Caco-2 (cell line): ENCODE measurements at places on chromosomes 2 and 18.

DNA sequence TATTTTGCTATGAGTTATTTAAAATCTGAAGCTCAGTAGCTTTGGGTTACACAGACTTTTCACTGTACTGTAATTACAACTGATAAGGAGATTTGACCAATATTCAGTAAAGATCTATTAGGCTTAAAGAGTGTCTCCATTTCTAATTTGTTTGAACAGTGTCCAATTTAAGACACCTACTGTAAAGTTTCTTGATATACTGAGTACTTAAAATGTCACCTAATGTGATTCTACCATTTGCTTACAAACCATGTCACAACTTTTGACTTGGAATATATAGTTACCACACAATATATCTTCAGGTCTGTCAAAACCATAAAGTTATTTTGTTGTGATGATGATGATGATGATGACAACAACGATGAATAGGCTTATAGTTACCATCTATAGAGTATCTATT, 228.5 kb upstream of the SMAD7 start:
- DNase-seq: no peak

DNA sequence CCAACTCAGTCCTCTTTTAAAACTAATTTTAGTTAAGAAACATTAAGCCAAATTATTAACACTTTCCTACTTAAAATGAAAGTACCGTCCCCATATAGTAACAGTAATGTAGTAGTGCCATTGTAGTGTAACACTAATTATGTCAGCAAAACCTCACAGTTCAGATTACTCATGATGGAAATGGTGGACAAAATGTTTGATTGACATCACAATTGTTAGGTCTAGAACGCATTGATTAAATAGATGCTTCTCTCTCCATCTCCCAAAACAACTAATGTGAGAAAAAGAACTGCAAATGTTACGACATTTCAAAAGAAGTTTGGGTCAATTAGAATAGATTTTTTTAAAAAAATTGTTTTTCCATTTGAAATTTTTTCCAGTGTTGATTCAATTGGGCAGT, 1.2 kb upstream of the ATF2 start:
- no peak for DNase-seq

DNA sequence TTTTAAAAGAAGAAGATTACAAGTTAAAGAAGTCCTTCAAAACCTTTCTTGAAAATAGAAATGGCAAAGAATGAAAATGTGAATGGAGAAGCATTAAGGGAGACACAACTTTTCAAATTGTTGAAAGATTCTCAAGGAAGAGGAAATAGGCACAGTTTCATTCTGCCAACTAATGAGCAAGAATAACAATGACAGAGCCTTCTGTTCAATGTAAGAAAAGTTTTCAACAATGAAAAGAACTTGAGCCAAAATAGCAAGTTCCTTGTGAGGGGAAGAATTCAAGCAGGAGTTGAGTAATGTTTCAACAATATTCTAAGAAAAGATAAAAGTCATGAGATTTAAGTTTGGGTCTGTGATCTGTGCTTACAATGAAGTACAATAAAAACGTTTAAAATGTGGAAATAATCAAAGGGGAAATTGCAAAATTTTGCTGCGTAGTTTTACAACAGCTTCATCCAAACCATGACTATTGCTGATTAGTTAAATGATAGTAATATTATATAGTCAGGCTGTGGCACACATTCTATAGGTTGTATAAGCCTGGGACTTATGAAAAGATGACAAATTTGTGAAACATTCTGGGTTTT, 122.6 kb downstream of the METTL4 start:
- DNase-seq: no peak

GRCh38 chr2:195579776-195580555, 77.1 kb upstream of the SLC39A10 start:
- DNase-seq: no peak

DNA sequence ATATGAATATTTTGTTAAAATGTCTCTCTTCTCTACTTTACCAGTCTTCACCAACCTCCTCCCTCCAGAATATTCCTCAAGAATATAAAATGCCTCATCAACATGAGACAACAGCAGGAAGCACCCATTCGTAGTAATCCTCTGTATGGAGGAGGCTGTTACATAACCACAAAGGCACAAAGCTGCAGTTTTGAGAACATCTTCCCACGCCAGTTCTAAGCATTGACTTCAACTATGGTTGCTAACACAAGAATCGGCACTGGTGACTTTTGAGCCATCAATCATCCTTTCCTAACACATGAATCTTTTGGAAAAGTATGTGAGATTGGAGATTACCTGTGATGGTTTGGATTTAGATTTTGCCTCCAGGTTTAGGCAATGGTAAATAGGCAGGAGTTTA, 54.9 kb upstream of the CYP1B1 start:
- no peak for DNase-seq

DNA sequence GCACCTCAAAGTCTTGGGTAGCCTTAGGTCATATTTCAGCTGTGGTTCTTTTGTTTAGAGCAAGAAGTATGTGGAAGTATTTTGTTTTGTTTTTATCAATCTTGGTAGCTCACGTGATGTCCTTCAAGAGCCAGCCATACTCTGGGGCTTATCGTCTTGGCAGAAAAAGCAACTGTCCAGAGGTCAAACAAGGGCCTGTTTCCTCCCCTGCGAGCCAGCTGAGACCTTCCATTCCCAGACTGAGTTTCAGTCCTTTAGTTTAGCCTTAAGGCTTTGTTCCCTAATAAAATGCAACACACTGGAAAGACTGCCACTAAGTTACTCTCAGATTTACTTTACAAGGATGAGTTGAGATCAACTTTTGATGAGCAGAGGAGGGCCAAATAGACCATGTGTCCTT, 63.5 kb downstream of the TXNL1 start:
- DNase-seq: no peak

DNA sequence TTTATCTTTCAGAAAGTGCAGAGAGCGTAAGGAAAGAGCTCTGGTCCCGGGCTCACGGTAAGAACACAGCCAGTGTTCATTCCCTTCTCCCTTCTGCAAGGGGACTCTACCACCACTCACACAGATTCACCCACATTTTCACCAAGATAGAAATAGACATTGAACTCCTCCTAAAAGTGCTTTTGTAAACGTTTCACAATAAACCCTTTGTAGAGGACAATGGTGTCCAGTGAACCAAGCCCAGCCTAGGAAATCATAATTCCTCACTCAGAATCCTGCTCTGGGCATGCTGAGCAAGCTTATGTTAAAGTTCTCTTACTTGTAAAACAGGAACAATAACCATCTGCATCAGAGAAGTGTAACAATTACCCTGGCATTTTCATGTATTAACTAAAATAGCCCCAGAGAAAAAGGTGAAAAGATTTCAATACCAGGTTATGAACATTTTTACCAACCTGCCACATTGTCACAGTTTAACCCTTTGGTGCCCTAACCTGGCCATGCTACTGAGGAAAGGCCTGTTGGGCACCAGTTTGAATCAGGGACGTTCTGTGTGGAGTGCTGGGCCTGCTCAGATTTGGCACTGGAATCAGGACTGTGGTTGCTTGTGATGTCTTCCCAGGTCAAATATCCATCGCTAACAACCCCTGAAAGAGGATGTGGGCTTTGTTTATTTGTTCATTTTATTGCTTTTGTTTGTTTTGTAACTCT, 22.5 kb upstream of the NDUFV2 start:
- DNase-seq: no peak

GRCh38 chr18:65175681-65176080, 575.1 kb upstream of the CDH7 start:
- no peak for DNase-seq

DNA sequence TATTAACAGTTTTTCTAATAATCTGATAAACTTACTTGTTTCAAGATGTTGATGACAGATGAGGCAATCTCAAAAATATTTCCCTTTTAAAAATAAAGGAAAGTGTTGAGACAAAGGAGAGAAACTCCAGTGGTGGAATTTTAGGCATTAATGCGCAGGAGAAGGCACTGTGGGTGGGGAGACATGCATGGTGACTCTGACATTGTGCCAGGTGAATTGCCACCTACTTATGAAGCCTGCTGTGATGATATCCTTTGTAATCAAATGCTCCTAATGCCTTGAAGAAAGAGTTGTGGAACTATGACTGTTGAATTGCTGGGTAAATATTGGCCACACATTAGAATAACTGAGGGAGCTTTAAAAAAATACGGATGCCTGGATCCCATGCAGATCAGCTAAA, 101.4 kb downstream of the PLA2R1 start:
- DNase-seq: no peak

DNA sequence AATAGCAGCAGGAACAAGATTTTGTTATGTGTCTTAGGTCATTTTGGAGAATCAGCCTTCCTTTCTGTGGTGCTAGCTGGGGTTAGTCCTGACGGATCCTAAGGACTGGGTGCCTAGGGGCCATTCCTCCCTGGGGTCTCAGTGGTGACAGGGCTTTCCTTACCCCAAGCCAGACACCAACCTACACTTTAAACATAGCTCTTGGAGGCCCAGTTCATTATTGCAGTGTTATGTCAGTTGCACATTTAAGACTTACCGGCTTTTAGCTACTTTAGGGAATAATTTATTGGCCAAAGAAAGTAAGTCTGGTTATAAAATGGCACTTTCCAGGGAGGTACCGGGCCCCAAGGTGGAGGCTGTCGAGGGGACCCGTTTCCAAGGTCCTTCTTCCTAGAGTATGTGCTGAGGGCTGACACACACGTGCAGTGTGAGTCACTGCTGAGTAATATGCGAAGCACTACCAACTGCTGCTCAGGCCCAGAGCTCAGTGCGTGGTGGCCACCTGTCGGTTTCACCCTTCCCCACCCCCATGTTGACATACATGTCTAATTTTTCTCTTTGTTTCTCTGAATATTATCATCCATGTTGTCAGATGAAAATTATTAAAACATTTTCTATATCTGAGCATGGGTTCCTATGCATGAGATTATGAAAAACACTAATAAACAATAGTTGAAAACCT, 37.0 kb upstream of the GRHL1 start:
- DNase-seq: no peak

GRCh38 chr18:65725251-65726050, 25.4 kb upstream of the CDH7 start:
- DNase-seq: peak; percentile 48

DNA sequence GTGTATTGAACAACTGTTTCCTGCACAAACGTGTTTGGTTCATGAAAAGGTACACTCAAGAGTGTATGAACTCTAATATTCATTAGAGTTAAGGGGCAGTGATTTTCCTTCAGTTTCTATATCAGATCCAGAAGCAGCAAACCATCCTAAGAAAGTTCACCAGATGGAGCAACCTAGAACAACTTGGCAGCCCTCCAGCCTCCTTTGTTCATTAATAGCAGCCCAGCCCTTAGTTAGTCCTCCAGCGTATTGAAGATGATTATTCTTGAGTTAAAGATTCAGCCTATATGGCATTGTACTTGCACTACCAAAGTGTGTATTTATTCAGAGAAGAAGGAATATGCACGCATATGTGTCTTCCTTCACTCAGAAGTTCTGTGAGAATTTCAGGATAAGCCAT, 365.5 kb downstream of the SETBP1 start:
- no peak for DNase-seq

DNA sequence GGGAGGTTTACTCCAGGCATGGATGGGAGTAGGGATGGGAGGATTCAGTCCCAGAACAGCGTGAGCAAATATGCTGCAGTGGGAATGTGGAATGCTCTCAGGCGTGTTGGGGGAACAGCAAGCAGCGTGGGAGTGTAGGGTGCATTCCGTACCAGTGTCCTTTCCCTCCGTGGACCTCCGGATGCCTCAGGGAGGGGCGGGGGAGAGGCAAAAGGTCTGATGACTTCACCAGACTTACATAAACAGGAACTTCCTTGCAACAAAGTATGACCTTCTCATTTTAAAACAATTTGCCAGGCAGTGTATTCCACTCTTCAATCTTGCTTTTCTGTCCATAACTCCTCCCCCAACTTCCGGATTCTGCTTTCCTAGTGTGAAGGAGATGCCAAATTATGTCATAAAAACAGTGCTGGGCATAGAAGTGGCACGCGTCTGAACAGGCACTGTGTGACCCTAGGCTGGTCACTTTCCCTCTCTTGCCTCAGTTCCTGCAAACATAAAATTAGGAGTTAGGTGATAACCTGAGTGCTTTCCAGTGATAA, 36.9 kb downstream of the RPL37A start:
- DNase-seq: no peak

- DNase-seq: no peak
Observed at GRCh38 chr2:191783416-191783815, 63.5 kb downstream of the CAVIN2 start.

DNA sequence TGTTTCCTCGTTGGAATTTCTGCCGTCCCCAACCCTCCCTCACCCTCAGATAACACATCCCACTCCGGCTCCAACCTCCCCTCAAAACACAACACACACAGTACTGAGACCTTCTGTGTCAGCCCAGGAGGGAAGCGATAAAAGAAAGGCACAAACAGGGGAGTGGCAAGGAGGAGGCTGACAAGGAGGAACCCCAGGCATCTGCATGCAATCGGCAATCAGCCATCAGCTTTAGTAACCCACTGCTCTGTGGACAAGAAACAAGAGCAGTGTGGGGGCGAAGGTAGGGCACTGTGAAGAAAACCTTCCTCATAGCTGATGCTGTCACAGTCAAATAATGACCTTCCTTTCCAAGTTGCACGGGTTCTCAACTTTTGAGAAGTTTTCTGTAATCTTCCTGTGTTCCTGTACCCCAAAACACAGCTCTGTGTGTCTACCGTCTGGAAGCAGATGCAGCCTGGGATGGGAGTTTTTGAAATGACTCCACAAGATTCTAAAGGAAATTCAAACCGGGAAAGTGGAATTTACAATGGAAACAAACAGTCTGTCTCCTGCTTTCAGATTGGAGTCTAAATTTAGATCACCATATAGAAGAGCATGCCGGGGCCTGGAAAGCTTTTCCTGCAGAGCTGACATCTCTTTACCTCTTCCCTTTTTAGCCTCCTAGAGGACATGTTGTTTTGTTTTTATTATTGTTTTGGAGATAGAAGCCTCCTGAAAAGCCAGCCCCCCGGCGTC, 16.4 kb upstream of the LPIN2 start:
- no peak for DNase-seq

GRCh38 chr2:134642938-134643337, 75.9 kb downstream of the TMEM163 start:
- DNase-seq: no peak

GRCh38 chr2:143128681-143129580, at the start of gene ARHGAP15:
TSS of gene ARHGAP15 (plus strand) at chr2:143129419.
- DNase-seq: no peak

DNA sequence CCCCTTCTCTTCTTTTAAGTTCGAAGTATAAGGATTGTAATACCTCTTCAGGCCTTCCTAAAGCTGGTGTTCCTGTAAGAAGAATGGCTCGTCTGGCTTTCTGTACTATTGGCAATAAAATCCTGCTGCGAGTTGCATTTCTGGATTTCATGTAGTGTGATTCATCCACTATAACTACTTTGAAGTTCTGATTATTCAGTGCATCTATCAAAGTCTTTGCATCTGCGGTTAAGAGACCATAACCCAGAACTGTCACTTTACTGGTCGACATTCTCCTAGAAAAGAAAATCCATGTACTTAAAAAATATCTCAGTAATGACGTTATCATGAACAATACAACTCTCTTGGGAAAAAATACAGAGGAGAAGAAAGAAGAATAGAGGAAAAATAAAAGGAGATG, 181.1 kb downstream of the ZRANB3 start:
- DNase-seq: no peak
